Retina (tissue), 1 donor: ENCODE measurements at places on chromosomes 6 and 20.
A peak's percentile ranks its signal among the peaks of the same experiment; 100 is the strongest.

GRCh38 chr6:26064619-26065257 lies 22.5 kb upstream of the HFE start:
- DNase-seq: peak; percentile 47

DNA sequence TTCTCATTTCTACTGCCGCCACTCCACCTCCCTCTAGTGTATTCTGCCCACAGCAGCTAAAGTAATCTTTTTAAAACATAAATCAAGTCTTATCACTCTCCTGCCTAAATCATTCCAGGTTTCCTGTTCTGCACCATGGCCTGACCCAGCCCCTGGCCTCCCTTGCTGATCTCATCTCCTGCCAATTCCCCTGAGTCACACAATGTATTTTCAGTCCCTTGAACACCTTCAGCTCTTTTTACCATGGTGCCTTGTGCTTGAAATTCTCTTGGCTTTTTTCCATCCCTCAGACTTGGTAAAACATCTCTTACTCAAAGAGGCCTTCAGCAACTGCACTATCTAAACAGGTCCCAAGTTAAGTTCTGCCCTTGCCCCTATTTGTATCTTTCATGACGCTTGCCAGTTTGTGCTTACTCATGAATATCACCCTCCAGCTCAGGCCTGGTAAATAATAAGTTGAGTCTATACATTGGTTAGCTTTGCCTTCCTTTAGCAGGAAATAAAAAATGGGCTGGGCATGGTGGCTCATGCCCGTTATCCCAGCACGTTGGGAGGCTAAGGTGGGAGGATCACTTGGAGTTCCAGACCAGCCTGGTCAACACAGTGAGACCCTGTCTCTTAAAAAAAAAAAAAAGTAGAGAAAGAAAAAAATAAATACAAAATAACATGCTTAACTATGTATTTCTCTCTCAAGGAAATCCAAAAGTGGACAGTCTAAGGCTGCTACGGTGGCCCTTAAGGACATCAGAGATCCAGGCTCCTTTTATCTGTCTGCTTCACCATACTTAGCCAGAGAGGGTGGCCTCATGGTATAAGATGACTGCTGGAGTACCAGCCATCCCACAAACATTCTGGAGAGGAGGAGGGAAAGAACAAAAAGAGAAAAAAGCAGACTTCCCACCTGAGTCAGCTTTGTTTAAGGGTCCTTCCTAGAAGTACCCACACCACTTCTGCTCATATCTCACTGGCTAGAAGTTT lies 62.2 kb downstream of the ARFGEF2 start:
- DNase-seq: no peak

DNA sequence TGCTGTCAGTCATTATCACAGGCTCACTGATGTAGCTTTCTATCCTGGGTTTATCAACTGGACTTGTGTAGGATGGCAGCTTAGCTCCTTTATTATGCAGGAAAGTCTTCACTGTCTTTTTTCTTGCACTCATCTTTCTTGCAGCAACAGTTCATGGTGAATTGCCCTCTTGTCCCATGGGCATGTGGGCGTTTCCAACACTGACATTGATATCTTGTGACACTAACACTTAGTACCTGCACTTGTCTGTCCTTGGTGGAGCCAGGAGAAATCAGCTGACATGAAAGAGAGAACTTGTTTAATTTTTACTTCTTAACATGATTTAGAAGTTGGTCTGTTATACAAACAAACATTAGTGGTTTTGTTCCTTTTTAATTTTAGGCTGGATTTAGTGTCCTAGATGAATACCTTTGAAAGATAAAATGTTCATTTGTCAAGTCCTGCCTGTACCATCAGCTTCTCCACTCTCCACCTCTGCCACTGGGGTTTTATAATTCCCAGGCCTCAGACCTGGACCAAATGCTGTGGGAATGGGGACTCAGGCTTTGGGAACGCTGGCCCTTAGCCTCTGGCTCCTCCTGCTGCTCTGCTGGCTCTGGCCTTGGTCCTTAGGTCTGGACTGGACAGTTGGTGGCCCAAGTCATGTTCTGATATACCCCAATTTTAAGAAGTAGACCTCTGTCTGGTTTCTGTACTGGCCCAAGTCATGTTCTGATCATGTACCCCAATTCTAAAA lies 161.0 kb upstream of the LAMP5 start:
- DNase-seq: no peak

DNA sequence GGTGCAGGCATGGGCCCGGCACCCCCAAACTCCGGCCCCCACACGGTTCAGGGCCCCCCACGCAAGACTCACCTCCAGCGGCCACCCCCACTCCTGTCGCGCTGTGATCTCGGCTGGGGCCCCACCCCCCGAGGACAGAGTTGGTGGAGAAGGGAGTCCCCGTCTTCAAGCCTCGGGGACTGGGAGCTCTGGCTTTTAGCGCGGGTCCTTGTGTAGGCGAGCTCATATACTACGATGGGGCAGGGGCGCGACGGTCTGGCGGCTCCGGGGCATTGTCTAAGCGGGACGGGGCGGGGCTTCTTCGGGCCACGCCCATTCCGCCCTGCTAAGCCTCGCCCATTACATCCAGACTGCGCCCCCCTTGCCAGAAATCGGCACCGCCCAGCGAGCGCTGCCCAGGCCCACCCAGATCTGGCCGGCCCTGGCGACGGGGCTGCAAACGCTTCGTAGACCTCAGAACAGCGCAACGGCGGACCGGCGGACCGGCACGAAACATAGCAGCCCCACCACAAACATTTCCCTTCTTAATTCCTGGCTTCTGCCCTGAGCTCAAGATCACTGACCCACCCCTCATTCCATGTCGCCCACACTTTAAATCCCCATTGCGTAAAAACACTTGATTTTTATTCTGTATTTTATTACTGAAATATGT lies 1.0 kb upstream of the DDAH2 start:
- peak; percentile 97 for DNase-seq

DNA sequence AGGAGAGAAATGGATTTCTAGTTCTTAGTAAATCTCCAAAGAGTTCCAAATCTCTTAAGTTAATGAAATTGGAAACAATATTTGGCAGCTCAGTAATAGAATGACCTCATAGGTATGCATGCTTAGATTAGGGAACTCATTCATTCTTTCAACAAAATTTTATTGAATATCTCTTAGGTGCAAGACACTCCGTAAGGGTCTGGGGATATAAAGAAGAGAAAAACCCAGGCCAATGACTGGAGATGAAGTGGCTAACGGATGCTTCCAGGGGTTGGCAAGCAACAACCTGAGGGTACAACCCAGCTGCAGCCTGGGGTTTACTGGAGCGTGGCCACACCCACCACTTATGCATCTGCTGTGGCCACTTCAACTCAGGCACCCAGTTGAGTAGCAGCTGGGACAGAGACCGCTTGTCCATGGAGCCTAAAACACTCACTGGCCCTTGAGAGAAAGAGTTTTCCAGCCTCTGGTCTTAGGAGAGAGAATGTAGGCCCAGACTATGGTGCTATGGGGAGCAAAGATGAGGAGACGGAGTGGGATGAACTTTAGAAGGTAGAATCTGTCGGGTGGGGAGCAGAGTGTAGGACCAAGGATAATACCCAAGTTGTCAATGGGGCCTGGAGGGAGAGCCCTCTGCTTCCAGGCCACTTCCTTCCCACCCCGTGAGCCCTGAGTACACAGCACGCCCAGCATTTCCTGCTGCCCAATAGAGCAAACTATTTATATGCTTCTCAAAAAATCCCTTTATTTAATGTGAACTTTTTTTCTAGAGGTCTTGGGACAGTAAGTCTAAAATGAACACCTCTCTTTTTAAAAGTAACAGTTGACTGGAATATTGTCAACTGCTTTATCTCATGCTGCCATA lies 46.8 kb upstream of the PXDC1 start:
- no peak for DNase-seq

DNA sequence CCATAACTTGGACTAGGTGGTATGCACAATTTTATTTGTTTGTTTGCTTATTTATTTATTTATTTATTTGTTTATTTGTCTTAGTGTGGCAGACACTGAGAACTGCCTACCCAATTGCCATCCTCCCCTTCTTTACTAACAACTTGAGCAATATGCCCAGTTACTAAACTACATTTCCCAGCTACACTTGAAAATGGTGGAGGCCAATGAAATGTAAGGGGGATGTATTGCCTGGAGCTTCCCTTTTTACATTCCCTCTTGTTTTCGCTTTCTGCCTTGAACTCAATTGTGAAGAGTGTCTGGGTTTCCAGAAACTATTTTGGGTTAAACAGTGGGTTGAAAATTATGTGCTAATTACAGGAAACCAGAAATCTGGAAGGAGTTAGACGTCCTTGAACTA lies 152.7 kb upstream of the FKBP1C start:
- no peak for DNase-seq

- DNase-seq: no peak
Measured at GRCh38 chr6:35388772-35389352, 46.5 kb downstream of the PPARD start.

- DNase-seq: no peak
Measured at GRCh38 chr6:155317186-155317585, 2.9 kb upstream of the TFB1M start.

DNA sequence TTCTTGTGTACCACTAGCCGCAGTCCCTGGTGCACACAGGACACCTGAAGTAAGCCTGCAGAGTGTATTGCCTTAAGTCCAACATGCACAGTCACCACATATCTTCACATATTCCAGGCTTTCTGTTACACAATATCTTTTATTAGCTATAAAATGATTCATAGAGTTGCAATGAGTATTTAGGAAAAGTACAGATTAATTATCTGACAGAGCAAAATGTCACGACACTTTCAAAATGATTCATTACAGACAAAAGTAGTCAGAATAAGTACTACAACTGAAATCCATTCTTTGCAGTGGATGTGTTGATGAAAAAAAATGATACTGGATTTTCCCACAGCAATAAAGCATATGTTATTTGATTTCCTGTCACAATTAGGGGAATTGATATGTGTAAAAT lies 199.5 kb upstream of the ASCC3 start:
- DNase-seq: no peak

DNA sequence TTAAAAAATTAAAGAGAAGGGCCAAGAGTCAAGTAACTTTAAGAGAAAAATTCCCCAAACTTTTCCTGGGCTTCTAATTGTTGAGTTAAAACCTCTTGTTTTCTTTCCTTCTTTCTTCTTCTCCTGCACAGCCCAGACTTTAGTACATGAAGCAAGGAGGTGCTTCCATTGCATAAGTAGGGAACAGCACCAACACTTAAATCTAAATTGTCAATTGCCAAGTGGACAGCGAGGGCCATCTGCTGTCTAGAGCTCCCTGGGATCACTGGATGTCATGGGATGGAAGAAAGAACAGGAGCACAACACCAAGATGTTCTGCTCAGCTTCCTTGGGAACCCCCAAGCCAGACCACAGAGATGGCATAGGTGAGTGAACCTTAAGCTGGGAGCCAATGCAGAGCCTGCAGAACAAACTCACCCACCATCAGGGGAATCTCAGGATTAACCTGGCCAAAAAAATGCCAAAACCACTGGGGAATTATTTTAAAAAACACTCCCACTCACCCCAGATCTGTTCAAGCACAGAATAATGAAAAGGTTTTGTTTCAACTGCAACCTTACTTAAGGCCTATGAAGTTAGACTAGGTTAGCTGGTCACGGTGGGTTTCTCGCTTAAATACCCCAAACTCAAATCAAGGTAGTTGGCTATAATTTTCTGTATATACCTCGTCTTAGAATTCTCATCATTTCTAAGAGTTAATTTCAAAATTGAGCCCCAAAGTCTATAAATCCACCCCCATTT lies 67.8 kb downstream of the TNFRSF21 start:
- DNase-seq: no peak

GRCh38 chr6:123784330-123784729 lies 19.3 kb upstream of the NKAIN2 start:
- no peak for DNase-seq

- DNase-seq: no peak
Measured at GRCh38 chr6:113451049-113451448, 406.1 kb upstream of the MARCKS start.

DNA sequence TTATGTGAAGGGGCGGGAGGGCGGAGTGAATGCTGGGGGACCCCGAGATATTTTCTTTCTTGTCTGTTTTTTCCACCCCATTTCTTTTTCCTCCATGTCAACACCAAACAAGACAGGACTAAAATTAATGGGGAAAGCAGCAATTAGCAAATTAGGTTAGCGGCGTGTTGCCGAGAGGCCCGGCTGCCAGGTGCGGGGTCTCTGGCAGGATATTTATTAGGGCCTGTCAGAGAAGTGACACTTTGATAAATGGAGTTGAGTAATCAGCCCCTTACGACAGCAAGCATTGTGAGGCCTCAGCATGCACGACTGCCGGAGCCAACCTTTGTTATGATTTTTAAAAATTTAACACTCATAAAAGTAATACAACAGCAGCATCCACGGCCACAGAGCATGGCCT lies 193.8 kb downstream of the DHX35 start:
- DNase-seq: no peak

DNA sequence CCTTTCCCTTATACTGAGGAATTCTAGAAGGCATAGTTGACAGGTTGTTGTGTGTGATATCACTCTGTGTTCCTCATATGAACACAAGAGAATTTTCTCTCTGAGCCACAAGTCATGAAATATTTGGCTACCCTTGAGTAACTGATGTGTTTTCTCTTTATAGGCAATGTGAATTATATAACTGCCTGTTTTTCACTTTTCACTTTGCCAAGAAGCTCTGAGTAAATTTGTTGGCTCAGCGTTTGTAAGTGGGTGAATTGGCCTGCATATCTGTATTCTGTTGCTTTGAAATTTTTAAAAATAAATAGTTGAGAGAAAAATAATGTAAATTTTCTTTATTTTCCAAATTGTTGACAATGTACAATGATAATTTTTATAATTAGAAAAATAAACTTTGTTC lies 5.2 kb upstream of the BTBD9 start:
- no peak for DNase-seq

- no peak for DNase-seq
Measured at GRCh38 chr20:12028771-12029170, 111.1 kb downstream of the BTBD3 start.

DNA sequence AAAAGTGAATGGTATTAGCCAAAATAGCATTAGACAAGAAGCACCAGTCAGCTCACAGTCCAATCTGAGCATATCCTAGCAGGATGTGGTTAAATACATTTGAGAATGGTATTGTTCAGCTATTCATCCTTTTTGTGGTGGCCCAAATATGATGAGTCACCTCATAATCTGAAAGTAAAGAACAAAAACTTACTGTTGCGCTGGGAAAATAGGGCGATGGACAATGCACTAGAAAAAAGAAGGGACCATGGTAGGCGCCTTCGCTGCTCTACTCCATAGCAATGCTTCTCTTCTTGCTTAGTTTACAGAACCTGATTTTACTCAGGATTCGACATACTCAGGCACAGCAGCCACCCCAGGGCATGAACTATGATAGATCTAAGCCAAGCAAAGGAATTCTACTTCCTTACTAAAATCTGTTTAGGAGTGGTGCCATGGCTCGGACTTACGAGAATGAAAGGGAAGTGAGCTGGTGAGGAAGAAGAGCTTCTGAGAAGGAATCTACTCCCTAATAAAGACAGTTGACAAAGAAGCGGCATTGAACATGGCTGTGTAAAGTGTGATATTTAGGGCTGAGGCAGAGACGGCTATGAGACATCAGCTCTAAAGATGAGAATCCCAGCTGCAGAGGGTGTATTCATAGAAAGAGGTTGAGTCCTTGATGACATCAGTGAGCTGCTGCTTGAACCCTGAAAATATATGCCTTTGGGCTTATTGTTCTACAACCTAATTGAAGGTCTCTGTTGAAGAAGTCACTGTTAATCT lies 16.6 kb upstream of the FBXO9 start:
- no peak for DNase-seq

- peak; percentile 2 for DNase-seq
Measured at GRCh38 chr6:135088818-135089809, 34.5 kb upstream of the HBS1L start.

GRCh38 chr6:69232496-69232895 lies 564.3 kb downstream of the LMBRD1 start:
- peak; percentile 79 for DNase-seq

- DNase-seq: no peak
Measured at GRCh38 chr6:57137350-57137749, 34.8 kb upstream of the BAG2 start.
